ENCODE measurements at places on chromosomes 11 and 22. TPM values are rescaled to one million over a fixed set of nuclear protein-coding genes. Genes with fewer than 3 reads are reported as not detected.
A peak's percentile ranks its signal among the peaks of the same experiment; 100 is the strongest.

GRCh38 chr11:110971140-110971539, 258.9 kb upstream of the ARHGAP20 start:
- DNase-seq: no peak

DNA sequence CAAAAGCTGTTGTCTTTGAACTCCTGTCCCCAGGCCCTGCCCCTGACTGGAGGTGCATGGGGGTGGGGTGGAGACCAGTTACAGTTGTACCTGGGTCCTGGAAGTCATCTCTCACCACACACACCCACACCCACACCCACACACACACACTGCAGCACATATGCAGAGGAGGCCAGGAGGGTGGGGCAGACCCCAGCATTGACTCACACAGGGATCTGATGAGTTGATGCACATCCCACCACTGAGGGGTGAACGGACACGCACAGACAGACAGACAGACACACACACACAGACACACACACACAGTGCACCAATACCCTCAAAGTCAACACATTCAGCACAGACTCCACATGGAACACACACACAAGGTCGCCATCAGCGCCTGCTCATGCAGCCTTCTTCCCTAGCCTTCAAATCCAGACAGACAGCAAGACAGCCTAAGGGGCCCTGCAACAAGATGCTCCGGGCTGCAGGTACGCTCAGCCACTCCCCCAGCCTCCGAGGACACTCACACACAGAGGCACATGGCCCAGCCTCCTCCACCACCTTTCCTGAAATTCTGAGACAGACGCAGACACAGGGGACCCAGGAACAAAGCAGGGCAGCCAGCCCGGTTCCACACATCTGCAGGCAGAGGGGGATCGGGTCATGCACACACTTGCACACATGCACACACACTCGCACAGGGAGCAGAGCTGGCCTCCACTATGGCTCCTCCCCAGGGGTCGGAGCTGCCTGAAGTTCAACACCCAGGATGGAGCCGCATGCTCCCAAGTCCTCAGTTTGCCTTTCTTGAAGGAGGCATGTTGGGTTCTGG, 26.5 kb downstream of the SYT7 start:
- DNase-seq: no peak

GRCh38 chr22:45240104-45240809, 437 bp downstream of the KIAA0930 start:
- DNase-seq: peak; percentile 44

DNA sequence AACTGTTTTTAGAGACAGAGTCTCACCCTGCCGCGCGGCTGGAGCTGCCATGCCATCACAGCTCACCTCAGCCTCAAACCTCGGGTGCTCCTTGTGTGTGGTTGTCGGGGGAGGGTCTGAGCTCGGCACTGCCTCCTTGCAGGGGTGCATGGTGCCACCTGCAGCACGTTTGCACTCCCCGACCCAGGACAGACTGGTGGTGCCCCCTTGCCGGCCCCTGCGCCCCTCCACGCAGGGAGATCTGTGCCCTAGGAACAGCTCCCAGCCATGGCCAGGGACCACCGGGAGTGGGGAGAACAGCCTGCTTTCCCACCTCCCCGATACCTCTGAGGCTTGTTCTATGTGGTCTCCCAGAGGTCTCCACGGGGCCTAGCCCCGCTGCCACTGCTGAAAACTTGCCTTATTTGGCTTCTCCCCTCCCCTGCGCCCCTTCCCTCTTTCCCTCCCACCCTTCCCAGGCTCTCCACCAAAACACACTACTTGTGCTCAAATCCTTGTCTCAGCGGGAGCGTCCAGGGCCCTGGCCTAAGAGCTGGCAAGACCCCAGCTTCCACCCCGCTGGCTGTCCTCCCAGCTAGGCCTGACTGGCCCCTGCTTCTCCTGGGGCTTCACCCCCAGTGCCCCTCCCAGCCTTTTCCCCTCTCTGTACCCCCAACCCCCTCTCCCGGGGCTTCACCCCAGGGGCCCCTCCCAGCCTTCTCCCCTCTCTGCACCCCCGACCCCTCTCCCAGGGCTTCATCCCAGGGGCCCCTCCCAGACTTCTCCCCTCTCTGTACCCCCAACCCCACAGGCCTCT, 13.4 kb upstream of the TPCN2 start:
- no peak for DNase-seq

- no peak for DNase-seq
Observed at GRCh38 chr22:34760276-34761008, 305.5 kb upstream of the ISX start.

APOL5 gene
- not detected for total RNA-seq

GRCh38 chr11:72780296-72781062, 13.4 kb downstream of the STARD10 start:
- DNase-seq: no peak

GRCh38 chr11:96062134-96062533, 138.2 kb upstream of the MTMR2 start:
- peak; percentile 54 for DNase-seq

PANX3 gene
- total RNA-seq: not detected

ZDHHC24 gene
- 14.9 TPM for total RNA-seq

MMP13 gene
- total RNA-seq: not detected

APOA5 gene
- not detected for total RNA-seq

DNA sequence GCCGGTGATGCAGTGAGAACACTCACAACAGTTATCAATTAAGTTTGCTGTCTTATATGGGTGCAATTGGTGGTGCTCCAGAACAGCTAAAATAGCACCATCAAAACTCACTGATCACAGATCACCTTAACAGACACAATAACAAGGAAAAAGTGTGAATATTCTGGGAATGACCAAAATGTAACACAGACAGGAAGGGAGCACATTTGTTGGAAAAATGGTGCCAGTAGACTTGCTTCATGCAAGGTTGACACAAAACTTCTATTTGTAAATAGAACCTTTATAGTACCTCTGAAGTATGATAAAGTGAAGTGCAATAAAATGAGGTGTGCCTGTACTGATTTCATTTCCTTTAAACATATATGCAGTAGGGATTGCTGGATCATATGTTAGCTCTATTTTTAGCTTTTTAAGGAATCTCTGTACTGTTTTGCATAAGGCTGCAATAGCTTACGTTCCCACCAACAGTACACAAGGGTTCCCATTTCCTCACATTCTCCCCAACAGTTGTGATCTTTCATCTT, 56.7 kb upstream of the GLYATL1B start:
- no peak for DNase-seq

- no peak for DNase-seq
Observed at GRCh38 chr22:42289671-42290541, 19.5 kb upstream of the TCF20 start.

POU2AF2 gene
- total RNA-seq: not detected

DNA sequence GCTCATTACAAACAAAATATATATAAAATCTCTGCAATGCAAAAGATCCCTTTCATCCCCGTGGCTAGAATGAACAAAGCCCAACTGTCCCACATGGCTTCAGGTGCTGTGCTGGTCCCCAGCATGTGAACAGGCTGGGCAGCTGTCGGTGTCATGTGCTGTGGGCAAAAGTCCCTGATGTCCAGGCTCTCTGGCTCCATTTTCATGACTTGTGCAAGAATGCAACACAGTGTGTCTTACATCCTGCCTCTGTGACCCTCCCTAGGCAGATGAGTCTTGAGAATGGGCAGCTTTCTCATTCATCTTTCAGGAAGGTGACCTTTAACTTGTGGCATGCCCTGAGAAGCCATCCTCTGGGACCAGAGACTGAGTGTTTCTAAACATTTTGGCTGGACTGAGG, 14.5 kb downstream of the GUCD1 start:
- DNase-seq: no peak

CHID1 gene
- 61.6 TPM for total RNA-seq

SLC6A5 gene
- not detected for total RNA-seq

NDUFS8 gene
- total RNA-seq: 134 TPM

NAALAD2 gene
- not detected for total RNA-seq

ANO9 gene
- 41.7 TPM for total RNA-seq

GRCh38 chr11:13183094-13183825, 94.3 kb upstream of the BMAL1 start:
- DNase-seq: no peak

- no peak for DNase-seq
Observed at GRCh38 chr11:95515371-95515770, 274.2 kb downstream of the FAM76B start.

ISX gene
- total RNA-seq: not detected

GRCh38 chr11:97136067-97136466, 746.3 kb downstream of the JRKL start:
- DNase-seq: no peak

DNA sequence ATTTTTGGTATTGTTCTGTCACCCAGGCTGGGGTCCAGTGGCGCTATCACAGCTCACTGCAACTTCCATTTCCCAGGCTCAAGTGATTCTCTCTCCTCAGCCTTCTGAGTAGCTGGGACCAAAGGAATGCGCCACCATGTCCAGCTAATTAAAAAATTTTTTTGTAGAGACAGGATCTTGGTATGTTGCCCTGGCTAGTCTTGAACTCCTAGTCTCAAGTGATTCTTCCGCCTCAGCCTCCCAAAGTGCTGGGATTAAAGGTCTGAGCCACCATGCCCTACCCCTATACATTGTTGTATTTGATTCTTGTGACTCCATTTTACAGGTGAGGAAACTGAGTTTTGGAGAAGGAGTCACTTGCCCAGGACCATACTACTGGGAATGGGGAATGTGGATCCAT, 11.9 kb downstream of the KIAA1671 start:
- no peak for DNase-seq

VWA5A gene
- total RNA-seq: 6.9 TPM

DNA sequence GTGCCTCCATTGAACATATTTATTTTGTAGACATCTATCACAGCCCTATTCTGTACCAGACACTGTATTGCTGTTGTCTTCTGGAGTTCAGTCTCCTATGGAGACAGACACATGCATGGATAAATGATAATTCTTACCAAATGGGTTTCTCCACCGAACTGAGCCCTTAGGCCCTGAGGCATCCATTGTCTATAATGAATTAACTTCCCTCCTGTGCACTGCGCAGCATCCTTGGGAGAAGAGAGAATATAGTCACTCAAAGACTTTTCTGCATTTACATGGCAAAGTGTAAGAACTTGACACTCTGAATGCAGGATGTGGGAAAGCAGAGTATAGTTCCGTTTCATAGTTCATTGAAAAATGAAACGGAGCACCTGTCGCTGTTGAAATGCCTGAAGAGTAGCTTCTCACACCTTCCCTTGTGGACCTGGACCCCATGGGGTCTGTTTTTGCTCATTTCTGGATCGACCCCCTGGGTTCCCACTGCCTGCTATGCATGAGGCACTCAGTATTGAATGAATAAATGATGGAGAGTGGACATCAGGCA, 6.2 kb downstream of the ZNRF3 start:
- DNase-seq: no peak

GRCh38 chr11:57501953-57502352, 13.5 kb downstream of the SLC43A1 start:
- DNase-seq: no peak

DNA sequence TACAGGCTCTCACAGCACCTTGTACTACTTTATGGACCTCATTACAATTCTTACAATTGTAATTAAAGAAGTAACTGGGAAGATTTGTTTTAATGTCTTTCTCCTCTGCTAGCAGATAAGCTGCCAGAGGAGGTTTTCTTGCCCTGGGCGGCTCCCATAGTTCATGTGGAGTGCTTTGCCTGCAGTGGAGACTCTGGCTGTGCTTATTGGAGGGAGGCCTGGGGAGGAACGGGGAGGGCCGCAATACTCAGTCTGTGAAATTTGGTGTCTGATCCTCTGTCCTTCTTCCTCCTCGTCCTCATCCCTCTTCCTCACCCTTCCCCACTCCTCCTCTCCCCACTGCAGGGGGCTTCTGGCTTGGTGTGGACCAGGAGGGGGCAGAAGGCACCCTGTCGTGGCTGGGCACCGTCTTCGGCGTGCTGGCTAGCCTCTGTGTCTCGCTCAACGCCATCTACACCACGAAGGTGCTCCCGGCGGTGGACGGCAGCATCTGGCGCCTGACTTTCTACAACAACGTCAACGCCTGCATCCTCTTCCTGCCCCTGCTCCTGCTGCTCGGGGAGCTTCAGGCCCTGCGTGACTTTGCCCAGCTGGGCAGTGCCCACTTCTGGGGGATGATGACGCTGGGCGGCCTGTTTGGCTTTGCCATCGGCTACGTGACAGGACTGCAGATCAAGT, 5.6 kb downstream of the SLC35C1 start:
- no peak for DNase-seq

GRCh38 chr22:39181778-39182177, 29.3 kb upstream of the CBX7 start:
- no peak for DNase-seq

LYVE1 gene
- not detected for total RNA-seq

PAMR1 gene
- not detected for total RNA-seq

DNA sequence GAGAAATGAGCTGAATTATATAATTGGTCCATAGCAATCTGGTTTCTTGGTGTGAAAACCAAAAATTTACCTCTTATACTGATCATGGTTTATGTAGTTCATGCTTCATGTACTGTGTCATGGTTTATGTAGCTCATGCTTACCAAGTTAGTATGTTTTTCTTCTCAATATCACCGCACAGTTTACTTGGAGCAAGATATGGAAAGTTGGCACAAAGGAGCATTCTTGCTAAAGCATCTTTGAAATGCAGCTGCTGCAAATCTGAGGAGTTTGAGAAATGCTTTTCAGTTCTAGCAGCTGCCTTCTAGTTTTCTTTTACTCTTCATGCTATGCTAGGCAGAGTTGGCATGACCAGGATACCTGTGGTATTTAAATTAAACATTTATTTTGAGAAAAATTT, 4.5 kb downstream of the OR10G7 start:
- no peak for DNase-seq

DNA sequence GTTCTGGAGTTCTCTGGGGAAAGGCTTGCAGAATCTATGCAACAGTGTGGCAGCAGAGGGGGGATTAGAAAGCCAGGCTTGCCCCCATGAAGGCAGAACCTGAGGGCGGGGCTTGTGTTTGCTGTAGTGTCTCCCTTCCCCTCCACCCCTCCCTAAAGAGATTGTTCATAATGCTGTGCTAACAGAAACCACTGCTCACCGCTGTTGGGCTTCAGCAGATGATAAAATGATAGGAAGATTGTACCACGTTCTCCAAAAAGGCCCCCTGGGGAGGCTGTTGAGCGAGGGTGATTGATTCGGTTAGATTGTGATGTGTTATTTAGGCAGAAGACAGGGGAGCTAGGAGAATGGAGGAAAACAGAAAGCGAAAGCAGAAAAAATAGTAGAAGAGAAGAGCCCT, 215.2 kb upstream of the NCAM1 start:
- DNase-seq: no peak

GRCh38 chr11:33448461-33449130, 191.4 kb downstream of the HIPK3 start:
- no peak for DNase-seq

CCDC179 gene
- not detected for total RNA-seq

DNA sequence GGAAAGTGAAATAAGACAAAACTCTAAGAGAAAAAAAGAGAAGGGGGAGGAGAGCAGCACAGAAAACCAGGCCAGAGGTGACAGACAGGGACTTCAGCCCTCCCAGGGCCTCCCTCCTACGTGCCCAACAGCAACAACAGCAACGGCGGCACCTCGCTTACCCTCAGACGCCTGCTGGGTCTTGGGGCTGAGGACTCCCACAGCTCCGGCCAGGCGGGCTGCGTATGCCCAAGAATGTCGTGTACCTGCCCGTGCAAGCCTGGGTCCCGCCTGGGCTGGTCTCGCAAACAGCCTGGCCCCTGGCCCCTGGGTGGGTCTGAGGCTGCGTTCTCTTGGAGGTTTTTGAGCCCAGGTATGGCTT, 30.5 kb downstream of the ARAP1 start:
- peak; percentile 50 for DNase-seq

- no peak for DNase-seq
Observed at GRCh38 chr11:71979094-71979493, 19.6 kb upstream of the IL18BP start.

BLID gene
- total RNA-seq: not detected

- DNase-seq: peak; percentile 85
Observed at GRCh38 chr22:25076336-25076735, 123.3 kb upstream of the CRYBB3 start.

DUSP8 gene
- total RNA-seq: 1.6 TPM

Data from activated CD4-positive, alpha-beta memory T cell treated with anti-CD3 and anti-CD28 coated beads for 36 hours (primary cell).